Myocyte (in vitro differentiated cells): ENCODE measurements at places on chromosomes 1 and 21. TPM values are rescaled to one million over a fixed set of nuclear protein-coding genes. Genes with fewer than 3 reads are reported as not detected.

DNA sequence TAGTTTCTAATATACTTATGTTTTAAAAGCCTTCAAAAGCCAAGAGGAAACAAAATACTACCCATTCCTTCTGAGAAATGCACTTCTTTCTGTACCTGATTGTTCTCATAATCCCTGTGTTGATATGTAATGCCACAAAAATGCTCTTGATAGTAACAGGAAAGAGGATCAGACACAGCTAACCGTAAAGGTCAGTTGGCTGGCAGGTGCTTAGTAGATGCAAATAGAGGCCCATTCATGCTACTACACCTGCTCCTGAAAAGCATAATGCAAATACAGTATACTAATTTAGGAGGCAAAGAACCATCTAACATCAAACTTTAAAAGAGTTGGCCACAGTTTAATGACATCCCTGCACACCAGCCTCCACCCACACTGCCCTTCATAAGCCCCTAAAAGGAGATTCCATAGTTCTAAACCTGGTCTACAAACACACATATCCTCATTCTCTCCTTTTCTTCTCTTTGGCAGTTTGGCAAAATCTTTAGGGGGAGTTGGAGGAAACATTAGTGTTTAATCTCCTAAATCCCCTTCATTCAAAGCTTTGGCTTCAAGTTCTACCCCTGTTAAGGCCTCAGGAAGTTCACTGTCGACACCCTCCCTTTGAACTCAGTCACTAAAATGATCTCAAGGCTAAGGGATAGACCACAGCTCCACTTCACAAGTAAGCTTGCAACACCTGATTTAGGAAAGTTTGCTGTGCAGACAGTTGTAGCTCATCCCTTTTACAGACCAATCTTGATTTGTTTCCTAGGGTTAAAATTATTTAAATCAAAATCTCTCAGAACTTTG, 2.9 kb upstream of the CD46 start:
- DNase-seq = no peak

- no peak for DNase-seq
These were observed 1.2 kb downstream of the EFHD2 start for GRCh38 chr1:15410884-15411245.

GRCh38 chr1:228865627-228866330, 130.5 kb downstream of the RHOU start:
- no peak for DNase-seq

- no peak for DNase-seq
These were observed at the start of gene ACTL8 for GRCh38 chr1:17755120-17755519. ACTL8 (plus strand) TSS chr1:17755333; CDS start chr1:17823009, 67,676 bp downstream.

GRCh38 chr1:5992814-5993555, 760 bp upstream of the NPHP4 start:
- DNase-seq = no peak

DNA sequence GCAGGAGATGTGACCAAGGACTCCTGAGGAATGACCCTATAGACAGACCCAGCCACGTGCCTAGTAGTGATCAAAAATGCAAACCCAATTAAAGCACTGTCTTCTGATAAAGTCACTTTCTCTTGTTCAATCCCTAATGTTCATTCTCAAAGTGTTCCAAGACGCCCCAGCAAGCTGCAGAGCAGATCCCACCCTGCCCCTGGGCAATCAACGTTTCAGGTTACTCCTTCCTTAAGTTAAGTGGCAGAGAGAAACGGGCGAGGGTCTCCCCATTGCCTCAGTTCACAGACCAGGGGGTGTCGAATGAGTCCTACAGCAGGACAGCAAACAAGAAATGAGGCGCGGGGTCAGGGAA, 699 bp upstream of the RGS2 start:
- no peak for DNase-seq

DNA sequence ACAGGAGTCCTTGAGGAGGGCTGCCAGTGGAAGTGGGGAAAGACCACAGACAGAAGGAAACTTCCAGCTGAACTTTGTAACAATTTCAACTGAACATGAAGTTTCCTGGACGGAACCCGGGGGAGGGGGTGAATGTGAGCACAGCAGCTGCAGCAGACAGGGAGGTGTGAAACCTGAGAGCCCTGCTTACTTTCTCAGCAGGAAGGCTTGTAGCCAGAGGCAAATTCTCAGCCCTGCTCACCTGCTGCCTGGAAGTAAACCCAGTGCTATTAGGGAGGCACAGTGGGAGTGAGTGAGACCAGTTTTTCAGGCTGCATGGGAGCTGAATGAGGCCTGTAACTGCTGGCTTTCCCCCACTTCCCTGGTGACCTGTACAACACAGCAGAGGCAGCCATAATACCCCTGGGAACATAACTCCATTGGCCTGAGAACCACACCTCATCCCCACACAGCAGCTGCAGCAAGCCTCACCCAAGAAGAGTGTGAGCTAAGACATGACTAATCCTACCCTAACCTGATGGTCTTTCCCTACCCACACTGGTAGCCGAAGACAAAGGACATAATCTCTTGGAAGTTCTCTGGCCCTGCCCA, 9.6 kb upstream of the SPRR2F start:
- DNase-seq = peak; percentile 43

DNA sequence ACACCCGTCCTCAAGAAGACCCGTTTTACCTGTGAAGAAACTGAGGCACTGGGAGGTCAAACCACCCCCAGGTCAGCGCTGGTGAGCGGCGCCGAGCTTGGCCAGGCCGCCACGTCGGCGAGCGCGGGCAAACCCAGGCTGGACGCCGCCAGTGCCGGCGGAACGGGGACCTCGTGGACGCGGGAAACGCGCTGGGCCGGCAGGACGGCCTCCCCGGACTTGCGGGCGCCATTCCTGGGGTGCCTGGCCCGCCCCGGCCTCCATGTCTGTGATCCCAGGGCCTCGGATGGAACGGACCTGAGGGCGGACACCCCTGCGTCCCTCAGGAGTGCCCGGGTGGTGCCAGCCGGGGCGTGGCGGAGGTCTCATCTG, 764 bp upstream of the SUMO3 start:
- no peak for DNase-seq

DNA sequence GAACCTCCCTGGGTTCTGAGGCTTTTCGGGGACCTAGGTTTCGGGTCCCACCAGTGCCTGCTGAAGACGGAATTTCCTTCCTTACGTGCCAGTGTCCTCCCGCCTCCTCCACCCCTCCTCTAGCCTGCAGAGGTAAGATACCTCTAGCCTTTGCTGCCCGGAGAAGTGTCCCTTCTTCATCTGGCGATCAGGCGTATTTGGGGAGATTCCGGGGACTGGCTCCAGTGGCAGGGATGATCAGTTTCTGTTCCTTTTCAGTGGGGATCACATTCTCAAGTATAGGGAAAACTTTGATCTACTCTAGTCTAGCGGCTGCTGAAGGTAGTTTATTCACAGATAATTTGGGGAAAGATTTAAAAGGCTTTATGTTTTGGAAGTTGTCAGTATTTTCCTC, 674 bp downstream of the CEP350 start:
- no peak for DNase-seq

- no peak for DNase-seq
These were observed 62.5 kb downstream of the IL23R start for GRCh38 chr1:67228791-67229190.

GRCh38 chr1:59367301-59368007, 70.6 kb downstream of the FGGY start:
- DNase-seq = peak; percentile 89

DNA sequence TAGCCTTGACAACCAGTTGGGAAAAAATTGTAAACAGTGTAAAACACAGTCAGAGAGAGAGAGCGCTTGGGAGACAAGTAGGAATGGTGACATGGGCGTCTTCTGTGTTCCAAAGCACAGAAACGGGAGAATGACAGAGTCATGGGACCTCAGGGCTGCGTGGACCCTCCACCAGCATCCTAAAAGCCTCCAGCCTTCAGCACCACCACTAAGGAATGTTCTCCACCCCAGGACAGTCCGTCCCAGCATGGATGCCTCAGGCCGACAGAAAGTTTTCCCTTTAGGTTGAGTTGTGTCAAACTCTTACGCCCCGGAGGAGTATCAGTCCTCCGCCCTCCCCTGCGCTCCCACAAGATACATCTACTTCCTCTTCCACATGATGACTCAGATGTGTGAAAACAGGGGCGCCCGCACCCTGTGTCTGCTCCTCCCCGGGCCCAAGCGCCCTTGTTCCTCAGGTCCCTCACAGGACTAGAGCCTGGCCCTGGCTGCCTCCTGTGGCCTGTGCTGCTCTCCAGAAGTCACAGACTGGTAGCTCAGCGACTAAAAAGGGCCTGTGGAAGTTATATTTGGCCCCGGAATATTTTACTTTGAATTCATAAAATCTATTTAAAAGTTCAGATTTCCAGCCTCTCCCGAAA, 63.9 kb upstream of the EFHD2 start:
- DNase-seq = no peak

GRCh38 chr1:233042834-233043233, 92.4 kb downstream of the NTPCR start:
- no peak for DNase-seq

GRCh38 chr1:187244623-187245022, 415.9 kb downstream of the PLA2G4A start:
- no peak for DNase-seq

DNA sequence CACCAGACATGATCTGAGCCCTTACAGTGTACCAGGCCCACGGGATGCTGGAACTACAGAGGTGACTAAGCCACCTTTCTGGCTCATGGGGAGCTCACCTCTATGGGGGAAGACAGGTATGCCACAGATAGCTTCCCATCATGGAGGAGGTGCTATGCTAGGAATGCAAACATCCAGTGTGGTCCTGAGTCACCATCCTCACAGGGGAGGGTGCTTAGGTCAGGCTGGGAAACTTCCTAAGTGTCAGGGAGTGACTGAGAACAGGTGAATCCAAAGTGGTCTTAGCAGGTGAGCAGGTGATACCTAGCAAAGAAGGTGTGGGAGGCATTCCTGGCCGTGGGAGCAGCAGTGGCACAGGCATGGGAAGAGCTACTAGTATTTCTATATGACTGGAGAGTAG, 8.6 kb upstream of the RASSF5 start:
- DNase-seq = no peak

DNA sequence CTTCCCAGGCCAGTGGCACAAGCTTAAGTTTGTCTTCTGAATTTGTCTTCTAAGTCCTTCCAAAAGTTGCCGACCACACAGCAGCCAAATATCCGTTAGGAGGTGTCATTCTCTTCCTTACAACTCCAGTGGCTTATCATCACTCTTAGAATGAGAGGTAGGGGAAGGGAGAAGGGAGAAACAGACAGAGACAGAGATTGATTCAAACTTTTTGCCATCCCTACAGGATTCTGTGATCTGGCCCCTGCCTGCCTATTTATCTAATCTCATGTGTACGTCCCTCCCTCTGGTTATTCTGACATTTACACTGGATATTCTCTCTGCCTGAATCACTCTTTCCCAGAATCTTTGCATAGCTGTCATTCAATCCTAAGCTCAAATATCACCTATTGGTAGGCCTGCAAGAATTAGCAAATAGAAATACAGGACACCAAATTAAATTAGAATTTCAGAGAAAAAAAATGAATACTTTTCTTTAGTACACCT, 488 bp upstream of the GNL2 start:
- no peak for DNase-seq

DNA sequence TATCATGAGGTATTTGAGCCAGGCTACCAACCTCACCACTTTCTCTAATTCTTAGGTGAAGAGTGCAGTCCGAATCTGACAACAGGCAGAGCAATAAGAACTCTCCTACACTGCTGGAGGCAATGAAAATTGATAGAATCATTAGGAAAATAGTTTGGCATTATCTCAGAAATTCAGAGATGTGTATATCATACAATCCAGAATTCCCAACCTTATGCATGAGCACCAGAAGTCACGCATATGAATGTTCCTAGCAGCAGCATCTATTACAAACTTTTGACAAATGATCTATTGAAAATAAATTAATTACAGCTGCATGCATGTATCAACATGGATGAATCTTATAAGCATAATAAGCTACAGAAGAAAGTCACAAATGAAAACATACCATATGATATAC, 176.9 kb upstream of the CAMK1G start:
- no peak for DNase-seq

Gene RIPK4
- not detected in 2 replicates for total RNA-seq

Gene TEX38
- not detected in 2 replicates for total RNA-seq

Gene NR5A2
- not detected in 2 replicates for total RNA-seq

Gene BCAN
- total RNA-seq = 0.11 TPM in 1 of 2 replicates, not detected in the other

Gene PRMT2
- total RNA-seq = 121 and 142 TPM in 2 replicates
